ENCODE measurements at places on chromosomes 11 and 22.

- no peak for DNase-seq
Measured at GRCh38 chr11:30936491-30936890, 350.3 kb upstream of the MPPED2 start.

GRCh38 chr22:42399315-42400271, 32.6 kb downstream of the NFAM1 start:
- no peak for DNase-seq

DNA sequence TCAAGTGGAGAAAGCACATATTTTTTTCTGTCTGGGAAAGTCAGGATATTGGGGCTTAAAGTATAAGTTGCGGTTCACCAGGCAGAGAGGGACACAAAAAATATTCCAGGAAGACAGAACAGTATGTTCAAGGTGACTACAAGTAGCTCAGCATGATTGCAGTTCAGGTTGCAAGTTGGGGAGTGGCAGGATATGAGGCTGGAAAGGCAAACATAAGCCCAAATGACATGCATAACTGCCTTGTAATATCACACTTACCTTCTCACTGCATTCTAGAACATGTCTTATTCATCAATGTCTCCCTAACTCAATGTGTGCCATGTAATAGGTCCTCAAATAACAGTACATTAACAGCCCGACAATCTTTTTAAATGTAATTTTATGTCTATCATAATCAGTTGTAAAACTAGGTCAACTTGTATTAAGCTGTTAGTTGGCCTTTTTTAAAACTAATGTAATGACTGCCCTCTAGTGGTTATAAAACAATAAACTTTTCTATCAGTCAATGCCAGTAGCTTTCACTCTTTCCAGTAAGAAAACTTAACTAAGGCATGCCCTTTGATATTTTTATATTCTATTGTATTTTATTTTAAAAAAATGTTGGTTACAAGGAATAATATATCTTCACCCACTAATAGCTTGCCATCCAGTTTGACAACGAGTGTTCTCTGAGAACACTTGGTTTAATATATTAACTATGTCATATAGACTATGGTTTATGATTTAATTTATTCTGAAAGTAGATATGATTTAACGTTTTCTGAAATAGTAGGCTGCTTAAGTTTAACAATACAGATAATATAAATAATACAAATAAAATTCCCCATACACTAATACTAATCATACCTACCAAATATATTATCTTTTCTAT, 39.4 kb upstream of the CFAP300 start:
- DNase-seq, result no peak

DNA sequence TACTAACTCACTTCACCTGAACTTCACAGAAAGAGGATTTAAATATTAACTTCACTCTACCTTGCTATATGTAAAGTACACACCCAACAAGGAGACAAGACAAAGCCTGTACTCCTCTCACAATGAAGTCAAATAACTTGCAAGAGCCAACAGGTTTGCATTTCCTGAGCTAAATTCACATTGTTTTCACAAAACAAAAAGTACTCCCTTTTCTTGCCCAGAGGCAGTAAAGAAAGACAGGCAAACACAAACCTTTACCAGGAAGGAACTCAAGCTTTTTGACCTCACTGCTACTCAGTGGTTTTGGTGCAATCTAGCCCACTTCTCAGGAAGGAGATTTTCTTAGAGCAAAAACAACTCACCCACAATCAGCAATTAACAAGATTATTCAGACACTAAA, 15.7 kb downstream of the USP28 start:
- no peak for DNase-seq

DNA sequence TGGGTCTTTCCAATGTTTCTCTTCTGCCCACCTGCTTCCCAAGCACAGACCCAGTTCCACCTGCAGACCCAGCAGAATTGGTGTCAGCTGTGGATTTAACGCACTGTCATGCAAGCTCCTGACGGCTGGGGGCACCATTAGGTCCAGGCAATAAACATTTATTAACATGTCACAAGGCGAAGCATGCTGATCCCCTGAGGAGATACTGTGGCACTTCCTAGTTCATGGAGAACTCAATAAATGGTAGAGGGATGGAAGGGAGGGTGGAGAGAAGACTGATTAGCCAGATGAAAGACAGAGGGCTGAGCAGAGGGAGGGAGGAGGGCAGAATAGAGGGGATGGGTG, 68.3 kb upstream of the TSPAN18 start:
- DNase-seq, result no peak

- no peak for DNase-seq
Measured at GRCh38 chr11:9320047-9320446, 5.7 kb upstream of the TMEM41B start.

- no peak for DNase-seq
Measured at GRCh38 chr11:114386131-114386530, 14.2 kb downstream of the C11orf71 start.

DNA sequence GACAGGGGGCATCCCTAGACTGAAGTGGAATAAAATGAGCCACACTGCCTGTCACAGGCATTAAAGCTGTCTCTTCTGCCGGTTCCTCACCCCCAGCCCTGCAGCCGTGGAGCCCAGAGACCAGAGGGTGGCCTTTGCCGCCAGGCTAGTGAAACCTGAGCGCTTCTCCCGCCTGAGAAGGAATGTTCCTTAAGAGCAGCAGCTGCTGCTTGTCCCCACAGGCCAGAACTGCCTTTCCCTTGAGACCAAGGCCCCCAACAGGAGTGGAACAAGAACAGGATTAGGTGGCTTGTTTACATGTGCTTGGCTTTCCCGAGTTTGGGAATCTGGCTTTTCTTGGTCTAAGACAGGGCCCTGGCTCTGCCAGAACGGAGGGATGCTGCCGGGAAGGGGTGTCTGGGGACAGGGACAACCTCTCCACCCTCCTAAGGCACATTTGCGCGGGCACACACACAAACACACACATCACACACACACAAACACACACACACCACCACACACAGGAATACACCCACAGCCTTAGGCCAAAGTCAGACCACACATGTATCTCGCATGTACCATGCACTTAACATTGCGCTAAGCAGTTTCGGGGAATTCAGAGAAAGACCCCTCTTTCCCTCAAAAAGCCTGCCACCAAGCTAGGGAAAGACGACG, 91.8 kb downstream of the FEZ1 start:
- no peak for DNase-seq

- DNase-seq, result no peak
Measured at GRCh38 chr11:130471731-130472433, 23.4 kb downstream of the ADAMTS15 start.

DNA sequence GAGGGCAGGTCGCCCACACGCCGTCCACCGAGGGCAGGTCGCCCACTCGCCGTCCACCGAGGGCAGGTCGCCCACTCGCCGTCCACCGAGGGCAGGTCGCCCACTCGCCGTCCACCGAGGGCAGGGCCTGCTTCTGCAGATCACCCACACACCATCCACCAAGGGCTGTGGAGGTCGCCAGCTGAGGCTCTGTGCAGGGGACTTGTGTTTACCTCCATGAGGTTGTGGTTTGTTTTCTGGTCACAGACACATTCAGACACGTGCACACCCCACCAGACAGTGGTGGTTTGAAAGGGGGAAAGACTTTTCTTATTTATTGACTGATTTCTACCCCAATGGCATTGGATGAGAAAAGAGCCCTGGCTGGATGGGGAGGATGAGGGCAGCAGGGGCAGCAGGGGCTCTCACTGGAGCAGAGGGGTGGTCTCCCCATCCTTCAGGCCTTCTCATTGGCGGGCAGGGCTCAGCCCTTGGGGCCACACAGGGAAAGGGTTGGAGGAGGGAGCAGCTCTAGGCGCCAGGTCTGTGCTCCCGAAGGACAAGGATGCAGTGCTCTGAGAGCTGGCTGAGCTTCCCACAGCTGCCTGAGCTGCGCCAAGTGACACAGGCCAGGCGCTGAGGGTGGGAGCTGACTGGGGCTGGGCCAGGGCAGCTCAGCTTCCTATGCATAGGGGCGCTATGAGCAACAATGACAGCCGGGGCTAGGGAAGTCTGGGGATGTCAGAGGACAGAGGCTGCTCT, 252.6 kb upstream of the B3GAT1 start:
- DNase-seq, result no peak

GRCh38 chr11:109612496-109612895, 190.5 kb downstream of the C11orf87 start:
- no peak for DNase-seq

- DNase-seq, result no peak
Measured at GRCh38 chr11:4865855-4866254, 15.8 kb upstream of the OR51T1 start.

Data from stimulated activated effector memory CD8-positive, alpha-beta T cell treated with anti-CD3 and anti-CD28 coated beads, Interleukin-12 subunit alpha, Interleukin-12 subunit beta, amount 100 ng/mL, for 72 hours (primary cell).